Upper lobe of left lung (tissue), 6 donors: ENCODE measurements at places on chromosomes 16 and 17.

DNA sequence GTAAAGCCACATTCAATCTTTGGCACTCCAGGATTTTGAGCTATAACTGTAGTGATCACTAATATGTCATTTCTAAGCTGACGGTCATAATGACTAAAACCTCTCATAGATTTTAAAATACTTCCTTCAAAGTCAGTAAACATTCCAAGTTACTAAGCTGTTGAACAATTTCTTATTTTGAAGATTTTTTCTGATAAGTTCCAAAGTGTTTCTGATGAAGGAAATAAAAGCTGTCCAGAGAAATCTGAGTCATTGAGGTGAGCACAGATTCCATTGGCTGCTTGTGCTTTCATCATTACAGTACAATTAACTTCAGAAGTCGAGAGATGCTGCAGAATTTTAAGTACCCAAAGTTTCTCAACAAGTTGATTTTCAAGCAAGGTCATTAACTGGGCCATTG is 23.9 kb downstream of the NLRC5 start:
- DNase-seq = no peak

- DNase-seq = no peak
Measured at GRCh38 chr17:32976131-32976530, 15.5 kb upstream of the SPACA3 start.

DNA sequence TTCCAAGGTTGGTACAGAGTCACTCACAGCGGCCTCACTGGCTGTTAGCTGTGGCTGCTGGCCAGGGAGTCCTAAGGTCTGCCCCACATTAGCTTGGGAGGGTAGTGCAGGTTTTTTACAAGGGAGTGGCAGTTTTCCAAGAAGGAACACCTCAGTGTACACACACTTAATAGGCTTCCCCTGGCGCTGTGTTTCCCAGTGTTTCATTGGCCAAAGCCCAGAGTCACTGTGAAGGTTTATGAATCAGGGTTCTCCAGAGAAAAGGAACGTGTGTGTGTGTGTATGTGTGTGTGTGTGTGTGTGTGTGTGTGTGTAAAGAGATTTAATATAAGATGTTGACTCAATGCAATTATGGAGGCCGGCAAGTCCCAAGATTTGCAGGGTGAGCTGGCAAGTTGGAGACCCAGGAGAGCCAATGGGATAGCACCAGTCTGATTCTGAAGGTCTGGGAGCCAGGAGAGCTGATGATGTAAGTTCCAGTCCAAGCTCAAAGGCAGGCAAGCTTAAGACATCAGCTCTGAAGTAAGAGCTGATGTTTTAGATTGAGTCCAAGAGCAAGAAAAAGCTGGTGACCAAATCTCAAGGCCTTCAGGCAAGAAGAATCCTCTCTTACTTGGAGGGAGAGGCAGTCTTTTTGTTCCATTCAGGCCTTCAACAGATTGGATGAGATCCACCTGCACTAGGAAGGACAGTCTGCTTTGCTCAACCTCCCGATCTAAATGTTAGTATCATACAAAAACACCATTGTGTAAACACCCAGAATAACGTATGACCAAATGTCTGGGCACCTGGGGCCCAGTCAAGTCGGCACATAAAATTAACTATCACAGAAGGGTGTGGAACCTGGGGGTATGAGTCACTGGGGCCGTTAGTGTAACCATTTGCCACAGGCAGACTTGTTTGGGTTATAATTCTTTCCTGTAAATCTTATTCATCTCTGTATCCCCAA is 206.8 kb downstream of the PRKCA start:
- no peak for DNase-seq

DNA sequence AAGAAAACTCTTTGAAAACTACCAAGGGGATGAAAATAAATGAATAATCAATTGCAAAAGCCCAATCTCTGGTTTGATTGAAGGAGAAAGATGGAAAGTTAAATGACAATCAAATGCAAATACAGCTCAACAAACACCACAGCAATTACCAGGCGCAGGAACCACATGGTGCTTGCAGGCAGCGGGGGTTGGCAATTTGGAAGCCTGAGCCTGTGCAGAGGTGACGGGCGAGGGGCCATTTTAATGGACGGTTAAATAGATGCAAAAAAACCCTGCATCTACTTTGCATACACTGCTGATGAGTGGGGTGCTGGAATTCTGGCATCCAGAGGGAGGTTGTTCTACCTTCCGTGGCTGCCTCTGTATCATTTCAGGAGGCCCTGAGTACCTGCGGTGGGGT is 4.8 kb upstream of the SEZ6 start:
- no peak for DNase-seq

GRCh38 chr16:966035-966434 is 4.7 kb downstream of the LMF1 start:
- no peak for DNase-seq

DNA sequence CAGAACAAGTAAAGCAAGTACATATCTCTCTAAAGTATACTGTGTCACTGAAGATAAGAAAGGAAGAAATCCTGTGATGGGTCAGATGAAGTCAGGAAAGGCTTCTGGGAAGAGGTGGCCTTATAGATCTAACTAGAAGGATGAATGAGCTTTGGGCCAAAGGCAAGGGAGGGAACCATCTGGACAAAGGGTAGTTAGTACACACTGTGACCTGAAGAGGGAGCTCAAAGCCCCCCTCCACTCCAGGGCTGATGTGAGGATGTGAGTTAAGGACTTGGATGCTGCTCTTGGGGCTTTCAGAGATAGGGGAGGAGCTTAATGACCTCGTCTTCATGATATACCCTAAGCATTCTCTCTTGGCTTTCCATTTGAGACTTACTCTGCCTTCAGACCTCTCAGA is 185.3 kb upstream of the CACNG3 start:
- DNase-seq = no peak

GRCh38 chr16:67539691-67540635 is 11.3 kb downstream of the RIPOR1 start:
- DNase-seq = no peak

- DNase-seq = peak; percentile 97
Measured at GRCh38 chr16:67968400-67969253, at the start of gene SLC12A4. Gene SLC12A4, minus strand, starts transcription at chr16:67968637. Its CDS starts 84 bp downstream, at chr16:67968553.

GRCh38 chr16:11877374-11877773 is 26.0 kb upstream of the RSL1D1 start:
- no peak for DNase-seq

- DNase-seq = no peak
Measured at GRCh38 chr16:46885960-46886763, 2.0 kb downstream of the GPT2 start.

GRCh38 chr16:57846078-57846697 is 43.9 kb upstream of the KIFC3 start:
- DNase-seq = no peak

GRCh38 chr17:51407576-51407975 is 147.2 kb downstream of the UTP18 start:
- DNase-seq = no peak

- DNase-seq = no peak
Measured at GRCh38 chr16:66262253-66263167, 104.0 kb upstream of the CDH5 start.

- peak; percentile 90 for DNase-seq
Measured at GRCh38 chr16:55478827-55479429, at the start of gene MMP2. Gene MMP2, plus strand, starts transcription at chr16:55479198. Its CDS starts 282 bp downstream, at chr16:55479480.

DNA sequence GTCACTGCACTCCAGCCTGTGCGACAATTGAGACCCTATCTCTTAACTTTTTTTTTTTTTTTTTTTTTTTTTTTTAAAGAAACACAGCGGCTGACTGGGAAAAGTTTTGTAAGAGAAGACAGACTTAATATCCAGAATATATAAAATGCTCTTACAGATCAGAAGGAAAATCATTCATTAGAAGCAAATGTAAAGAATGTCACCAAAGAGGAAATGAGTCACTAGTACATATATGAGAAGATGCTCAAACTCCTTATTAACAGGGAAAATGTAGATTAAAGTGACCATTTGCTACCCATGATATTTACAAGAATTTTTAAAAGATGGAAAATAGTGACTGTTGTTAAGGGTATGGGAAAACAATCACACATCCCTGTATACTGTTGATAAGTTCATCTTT is 48.9 kb downstream of the RABEP1 start:
- DNase-seq = no peak

DNA sequence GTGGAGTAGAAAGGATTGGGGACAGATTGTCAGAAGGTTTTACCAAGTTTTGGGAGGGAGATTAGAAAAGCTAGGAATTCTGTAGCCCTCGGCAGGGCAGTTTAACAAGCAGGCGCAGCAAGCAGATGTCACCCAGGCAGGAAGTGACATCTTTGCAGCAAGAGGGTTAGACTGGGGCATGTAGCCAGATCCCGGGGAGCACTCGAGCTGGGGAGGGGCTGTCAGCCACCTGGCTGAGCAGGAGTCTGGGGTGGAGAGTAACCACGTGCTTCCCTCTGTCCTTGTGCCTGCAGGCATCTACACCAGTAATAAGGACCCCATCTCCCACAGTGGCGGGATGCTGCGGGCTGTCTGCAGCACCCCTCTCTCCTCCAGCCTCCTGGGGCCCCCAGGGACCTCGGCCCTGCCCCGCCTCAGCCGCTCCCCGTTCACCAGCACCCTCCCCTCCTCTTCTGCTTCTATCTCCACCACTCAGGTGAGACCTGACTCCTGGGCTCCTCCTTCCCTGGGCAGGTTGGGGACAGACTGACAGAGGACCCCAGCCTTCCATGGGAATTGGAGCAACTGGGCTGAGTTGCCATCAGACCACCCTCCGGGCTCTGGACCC is 12.2 kb downstream of the MLLT6 start:
- no peak for DNase-seq

GRCh38 chr16:19410435-19411171 is 7.1 kb upstream of the TMC5 start:
- peak; percentile 52 for DNase-seq

DNA sequence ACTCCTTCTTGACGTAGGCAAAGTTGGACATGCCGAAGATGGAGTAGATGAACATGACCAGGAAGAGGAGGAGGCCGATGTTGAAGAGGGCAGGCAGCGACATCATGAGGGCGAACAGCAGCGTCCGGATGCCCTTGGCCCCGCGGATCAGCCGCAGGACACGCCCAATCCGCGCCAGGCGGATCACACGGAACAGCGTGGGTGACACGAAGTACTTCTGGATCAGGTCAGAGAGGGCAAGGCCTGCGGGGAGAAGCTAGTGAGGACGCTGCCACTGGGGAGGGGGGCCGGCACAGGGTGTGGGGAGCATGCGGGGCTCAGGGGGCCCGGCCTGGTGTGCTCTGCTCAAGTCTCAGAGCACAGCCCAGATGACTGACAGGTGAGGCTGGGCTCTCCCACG is 9.6 kb upstream of the CD79B start:
- DNase-seq = no peak

DNA sequence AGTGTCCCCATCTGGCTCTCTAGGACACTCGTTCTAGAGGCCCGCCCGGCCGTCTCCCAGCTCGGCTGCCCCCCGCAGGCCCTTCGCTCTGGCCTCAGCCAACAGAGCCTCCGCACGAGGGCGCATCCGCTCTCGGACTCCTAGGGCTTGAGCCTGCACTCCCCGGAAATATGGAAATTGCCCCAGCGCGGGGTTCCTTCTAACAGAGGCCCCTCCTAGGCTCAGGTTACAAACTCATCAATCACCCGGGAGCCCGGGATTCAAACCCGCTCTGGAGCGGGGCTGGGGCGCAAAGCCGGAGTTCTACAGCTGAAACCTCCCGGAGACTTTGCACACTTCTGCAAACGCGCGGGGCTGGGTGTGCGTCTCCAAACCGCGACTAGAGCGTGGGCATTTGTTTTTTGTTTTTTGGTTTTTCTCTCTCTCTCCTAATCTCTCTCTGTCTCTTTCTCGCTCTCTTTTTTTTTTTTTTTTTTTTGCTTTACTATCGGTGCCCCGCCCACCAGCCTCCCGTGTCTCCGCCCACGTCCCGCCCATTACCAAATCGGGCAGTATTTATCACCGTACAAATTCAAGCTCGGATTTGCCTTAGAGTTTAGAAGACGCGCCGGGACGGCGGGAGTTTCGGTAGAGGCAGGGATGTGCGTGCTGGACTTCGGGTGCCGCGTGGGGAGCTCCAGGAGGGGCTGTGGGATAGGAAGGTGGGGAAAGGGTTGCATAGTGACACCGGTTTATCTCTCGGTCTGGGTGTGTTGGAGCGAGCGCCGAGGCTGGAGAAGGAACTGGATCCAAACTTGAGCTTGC is 2.4 kb upstream of the FOXL1 start:
- peak; percentile 36 for DNase-seq

GRCh38 chr17:14245002-14245401 is 8.3 kb upstream of the CDRT15 start:
- DNase-seq = no peak

GRCh38 chr17:73155410-73156165 is 9.2 kb upstream of the SSTR2 start:
- DNase-seq = no peak

DNA sequence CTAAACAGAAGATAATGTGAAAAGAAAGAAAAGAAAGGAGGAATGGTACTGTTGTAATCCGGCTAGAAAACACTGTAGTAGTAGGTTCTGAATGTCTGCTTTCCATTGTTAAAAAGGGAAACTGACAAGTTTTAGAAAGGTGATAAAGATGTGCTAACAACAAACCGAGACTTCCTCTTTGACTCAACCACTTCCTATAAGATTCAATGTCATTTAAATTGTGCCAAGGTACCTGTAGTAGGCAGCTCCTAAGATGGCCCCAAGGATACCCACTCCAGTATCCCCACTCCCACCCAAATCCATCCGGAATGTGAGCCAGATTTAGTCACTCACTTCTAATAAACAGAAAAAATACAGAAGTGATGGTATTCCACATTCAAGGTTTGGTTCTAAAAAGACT is 31.2 kb downstream of the XYLT1 start:
- no peak for DNase-seq

DNA sequence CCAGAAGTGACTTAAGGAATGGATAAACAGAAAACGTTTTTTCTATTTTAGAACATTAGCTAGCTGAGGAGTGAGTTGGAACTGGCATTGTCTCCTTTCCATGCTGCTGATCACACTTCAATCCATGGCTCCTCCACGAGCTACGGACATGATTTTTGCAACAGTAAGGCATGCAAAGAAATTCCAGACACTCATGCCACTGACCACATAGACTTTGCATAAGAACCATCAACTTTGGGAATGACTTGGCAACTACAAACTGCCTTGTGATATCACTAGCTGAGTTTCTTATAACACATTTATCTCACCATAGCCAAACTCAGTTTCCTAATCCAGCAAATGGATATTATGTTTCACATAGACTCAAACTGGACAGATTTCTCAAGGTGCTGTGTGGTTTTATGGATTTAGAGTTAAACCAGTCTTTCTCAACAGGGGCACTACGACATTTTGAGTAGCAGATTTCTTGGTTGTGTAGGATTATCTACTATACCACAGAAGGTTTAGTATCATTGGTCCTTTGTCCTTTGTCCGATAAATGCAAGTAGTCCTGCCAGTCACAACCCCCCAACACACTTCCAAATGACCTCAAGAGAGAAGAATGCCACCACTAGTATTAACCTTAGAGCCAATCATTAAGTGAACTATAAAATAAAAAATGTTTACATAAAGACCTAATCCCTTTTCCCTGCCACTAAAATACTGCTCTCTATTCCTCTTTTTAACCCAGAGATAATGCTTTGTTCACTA is 48.3 kb upstream of the C17orf78 start:
- DNase-seq = no peak

GRCh38 chr17:83077411-83077810 is 2.0 kb upstream of the METRNL start:
- DNase-seq = no peak

- DNase-seq = no peak
Measured at GRCh38 chr16:55703003-55704001, 47.5 kb downstream of the SLC6A2 start.
